HFFc6 (cell line): ENCODE measurements at places on chromosomes 6 and 20.

GRCh38 chr20:40691566-40692239 lies 2.7 kb upstream of the MAFB start:
- DNase-seq, result no peak

DNA sequence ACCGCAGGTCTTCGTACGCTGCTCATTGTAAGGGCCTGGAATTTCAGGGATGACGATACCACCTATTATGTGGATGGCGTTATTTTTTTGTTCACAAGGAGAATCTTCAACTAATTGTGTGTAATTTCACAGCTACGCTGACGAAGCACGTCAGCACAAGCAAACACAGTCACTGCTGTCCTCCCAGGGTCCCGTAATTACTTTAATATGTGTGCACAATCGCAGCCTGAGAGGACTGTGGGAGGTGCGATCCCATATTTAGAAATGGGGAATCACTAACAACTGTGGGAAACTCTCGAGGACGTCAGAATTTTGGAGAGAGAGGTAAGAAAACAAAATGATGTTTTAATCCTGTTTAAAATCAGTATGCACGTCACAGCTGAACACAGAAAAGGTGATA lies 40.2 kb upstream of the DACT2 start:
- DNase-seq, result no peak

GRCh38 chr20:54133434-54134427 lies 40.1 kb downstream of the CYP24A1 start:
- DNase-seq, result no peak

DNA sequence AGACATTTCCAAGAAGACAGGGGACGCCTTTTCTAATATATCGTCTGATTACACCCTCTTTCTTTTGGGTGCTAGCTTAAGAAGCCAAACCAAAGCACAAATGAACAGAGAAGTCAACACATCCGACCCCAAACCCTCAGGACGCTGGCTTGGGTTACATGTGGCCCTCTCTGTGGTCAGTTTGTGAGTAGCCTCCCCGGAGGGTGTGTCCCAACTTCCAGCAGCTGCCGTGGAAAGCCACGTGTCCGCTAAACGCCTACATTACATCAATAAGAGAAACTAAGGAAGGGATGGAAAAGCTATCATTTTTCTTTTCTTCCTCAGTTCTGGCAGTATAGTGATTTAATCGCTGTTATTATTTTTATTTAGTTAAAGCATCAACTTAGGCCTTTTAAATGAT lies 487 bp upstream of the BMP6 start:
- DNase-seq, result no peak

GRCh38 chr6:90459225-90459758 lies 127.6 kb downstream of the MAP3K7 start:
- no peak for DNase-seq

DNA sequence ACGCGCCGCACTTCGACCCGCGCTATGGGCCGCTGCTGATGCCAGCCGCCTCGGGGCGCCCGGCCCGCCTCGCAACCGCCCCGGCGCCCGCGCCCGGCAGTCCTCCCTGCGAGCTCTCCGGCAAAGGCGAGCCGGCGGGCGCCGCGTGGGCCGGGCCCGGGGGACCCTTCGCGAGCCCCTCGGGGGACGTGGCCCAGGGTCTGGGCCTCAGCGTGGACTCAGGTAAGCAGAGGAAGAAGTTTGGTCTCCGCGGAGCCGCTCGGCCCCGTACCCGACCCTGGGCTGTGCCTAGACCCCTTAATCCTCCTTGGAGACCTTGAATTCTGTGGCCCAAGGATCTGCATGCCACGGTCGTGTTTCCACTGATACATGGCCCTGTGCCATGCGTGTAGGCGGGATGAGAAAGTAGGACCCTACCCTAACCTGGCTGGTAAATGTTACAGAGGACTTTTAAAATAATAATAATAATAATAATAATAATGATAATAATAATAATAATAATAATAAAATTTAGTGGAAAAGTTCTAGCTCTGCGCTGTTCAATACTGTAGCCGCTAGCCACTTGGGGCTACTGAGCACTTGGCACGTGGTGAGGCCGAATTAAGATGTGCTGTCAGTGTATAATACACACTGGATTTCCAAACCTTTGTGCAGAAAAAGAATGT lies 5.6 kb downstream of the VGLL2 start:
- no peak for DNase-seq

DNA sequence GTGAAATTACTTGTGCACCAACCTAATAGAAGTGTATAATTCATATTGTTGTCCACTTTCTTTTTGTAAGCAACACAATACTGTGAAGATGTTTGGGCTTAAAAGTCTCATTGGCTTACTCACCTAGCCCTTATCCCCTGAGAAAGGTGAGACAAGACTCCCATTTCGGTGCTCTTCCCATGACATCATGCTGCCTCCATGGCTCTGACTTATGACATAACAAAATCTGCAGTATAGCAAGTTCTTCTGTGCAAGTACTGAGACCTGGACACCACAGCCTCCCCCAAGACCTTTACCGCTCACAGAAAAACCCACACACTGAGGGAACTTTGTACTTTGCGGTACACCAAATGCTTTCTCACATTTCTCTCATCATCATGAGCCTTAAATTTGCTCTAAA lies 50.5 kb downstream of the HAO1 start:
- DNase-seq, result no peak
